T-helper 17 cell (primary cell): ENCODE measurements at places on chromosomes 7 and 10.

DNA sequence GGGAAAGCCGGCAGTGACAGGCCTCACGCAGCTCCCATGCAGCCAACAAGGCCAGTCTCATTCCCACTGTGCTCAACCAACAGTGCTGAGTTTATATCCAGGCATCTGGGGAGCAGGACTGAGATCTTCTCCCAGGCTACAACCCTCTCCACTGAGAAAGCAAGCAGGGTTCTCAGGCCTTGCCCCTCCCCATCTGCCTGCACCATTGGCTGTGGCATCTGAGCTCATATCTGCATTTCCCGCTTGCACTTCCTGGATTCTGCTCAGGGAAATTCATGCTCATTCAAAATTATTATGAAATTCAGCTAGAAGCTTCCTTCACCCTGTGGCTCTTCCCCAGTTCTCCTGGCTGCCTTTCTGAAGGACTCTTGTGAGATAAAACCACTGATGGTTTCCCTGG, 1029.0 kb downstream of the GRM8 start:
- no peaks in the 10 kb centered on the region for H3K36me3 ChIP-seq
- no peak overlapping the region for H3K27ac ChIP-seq
- H3K27me3 ChIP-seq = no peaks in the 10 kb centered on the region
- no peaks in the 10 kb centered on the region for H3K4me1 ChIP-seq
- H3K4me3 ChIP-seq = no peak overlapping the region

DNA sequence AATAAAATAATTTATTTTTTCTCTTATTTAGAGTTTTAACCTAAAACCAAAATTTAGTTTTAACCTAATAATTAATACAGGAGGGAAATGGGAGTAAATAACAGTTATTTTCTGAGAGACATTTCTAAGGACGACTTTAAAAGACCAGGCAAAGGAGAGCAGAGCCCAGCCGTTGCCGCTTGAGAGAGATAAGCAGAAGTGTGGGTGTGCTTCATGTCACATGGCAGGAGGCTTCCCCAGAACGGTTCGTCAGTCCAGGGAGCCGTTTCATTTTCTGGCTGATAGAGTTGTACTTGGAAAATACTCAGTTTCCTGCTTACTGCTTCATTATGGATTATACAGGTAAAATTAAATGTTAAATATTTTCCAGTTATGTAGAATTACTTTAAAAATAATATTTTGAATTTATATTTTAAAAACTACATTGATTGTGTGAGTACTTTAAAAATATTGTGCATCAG, 61.4 kb downstream of the ST7 start:
- H3K4me1 ChIP-seq = peaks cover 37% of the 10 kb centered on the region
- DNase-seq = no peak
- H3K27me3 ChIP-seq = peaks cover 18% of the 10 kb centered on the region
- no peak overlapping the region for H3K27ac ChIP-seq
- H3K36me3 ChIP-seq = no peaks in the 10 kb centered on the region
- H3K4me3 ChIP-seq = no peak overlapping the region

GRCh38 chr10:76336213-76336963, 905.0 kb downstream of the LRMDA start:
- H3K4me3 ChIP-seq = no peak overlapping the region
- no peaks in the 10 kb centered on the region for H3K4me1 ChIP-seq
- H3K36me3 ChIP-seq = no peaks in the 10 kb centered on the region
- H3K27me3 ChIP-seq = no peaks in the 10 kb centered on the region

DNA sequence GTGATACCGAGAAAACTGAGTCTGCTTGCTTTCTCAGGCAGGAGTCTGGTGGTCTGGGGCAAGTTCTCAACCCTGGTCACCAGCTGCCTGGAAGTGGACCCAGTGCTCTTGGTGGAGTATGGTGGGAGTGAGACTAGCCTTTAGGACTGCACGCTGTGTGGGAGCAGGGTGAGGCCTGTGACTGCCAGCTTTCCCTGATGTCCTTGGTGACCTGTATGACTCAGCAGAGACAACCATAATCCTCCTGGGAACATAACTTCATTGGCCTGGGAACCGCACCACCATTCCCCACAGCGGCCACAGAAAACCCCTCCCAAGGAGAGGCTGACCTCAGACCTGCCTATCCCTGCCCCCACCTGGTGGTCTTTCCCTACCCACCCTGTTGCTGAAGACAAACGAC, 139.5 kb upstream of the CHRM2 start:
- H3K27ac ChIP-seq = no peak overlapping the region
- no peaks in the 10 kb centered on the region for H3K27me3 ChIP-seq
- no peak overlapping the region for H3K4me3 ChIP-seq
- no peaks in the 10 kb centered on the region for H3K4me1 ChIP-seq
- no peak for DNase-seq
- no peaks in the 10 kb centered on the region for H3K36me3 ChIP-seq

DNA sequence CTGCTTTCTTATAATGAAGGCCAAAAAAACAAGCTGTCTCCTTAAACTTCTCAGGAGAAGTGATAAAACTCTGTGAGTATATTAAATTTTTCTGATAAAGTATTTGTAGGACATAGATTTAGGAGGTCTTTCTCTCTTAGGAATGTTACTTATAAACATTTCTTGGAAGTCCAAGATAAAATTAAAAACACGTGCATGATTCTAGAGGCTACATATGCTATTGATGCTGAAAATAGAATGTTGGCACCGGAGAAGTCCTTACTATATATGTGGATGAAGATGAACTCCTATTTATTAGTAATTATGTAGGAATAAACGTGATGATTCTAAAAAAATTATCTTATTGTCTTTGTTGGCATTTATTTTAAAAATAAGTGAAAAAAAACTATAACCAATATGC, 241.3 kb upstream of the LRRTM3 start:
- H3K4me1 ChIP-seq = no peaks in the 10 kb centered on the region
- no peak overlapping the region for H3K4me3 ChIP-seq
- no peak for DNase-seq
- H3K27me3 ChIP-seq = no peaks in the 10 kb centered on the region
- H3K36me3 ChIP-seq = no peaks in the 10 kb centered on the region

DNA sequence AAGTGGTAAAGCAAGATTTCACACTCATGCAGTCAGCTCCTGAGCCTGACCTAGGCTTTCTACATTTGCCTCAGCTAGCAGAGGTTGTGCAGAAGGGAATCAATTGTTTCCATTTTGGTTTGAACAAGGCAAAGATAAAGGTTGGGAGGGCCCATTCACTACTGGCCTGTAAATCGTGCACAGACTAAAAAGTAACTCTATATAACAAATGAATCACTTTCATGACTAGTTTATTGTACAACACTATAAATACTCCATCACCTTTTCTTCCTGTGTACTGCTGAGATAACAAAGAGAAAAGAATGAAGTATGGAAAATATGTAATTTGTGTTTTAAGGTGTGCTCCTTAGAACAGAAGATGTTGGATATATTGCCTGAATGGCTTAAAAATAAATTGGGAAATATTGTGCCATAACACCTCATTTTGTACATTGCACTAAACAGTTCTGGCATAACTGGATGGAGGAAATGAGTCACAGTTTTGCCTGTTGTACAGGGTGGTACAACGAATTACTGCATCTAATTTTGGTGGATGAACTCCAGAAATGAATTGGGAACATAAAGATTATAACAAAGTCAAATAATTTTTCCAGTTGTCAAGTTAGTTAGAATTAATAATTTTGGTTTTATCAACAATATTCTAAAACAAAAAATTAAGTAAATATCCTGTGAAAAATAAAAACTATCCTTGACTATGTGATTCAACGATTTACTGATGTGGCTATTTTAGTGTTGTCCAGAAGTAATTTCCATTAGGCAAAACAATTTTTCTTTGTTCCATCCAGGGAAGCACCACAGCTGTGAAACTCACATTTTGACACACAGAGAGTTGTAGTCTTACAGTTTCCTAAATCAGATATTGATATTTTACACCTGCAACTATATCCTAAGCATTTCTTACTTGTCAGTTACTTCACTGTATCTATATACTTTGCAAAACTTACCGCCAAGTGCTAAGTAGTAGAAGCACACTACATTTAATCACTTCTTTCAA, 18.0 kb downstream of the SEMA3C start:
- no peaks in the 10 kb centered on the region for H3K4me1 ChIP-seq
- no peak for DNase-seq
- no peaks in the 10 kb centered on the region for H3K27me3 ChIP-seq
- no peak overlapping the region for H3K4me3 ChIP-seq
- H3K27ac ChIP-seq = no peak overlapping the region
- H3K36me3 ChIP-seq = no peaks in the 10 kb centered on the region

DNA sequence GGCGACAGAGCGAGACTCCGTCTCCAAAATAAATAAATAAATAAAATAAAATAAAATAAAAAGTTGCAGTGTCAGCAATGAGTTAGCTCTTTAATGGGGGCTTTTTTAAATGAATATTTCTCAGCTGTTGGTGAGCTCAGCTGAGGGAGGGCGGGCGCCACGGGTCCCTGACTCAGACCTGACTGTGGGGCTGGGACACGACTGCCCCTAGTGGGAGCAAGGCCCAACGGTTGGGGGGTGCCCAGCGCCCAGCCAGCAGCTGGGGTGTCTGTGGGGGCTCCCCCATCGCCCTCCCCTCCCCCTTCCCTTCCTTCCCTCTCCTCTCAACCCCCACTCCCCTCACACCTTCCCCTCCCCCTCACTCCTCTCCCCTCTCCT, 46.6 kb downstream of the PWWP2B start:
- H3K4me1 ChIP-seq = peaks cover 28% of the 10 kb centered on the region
- H3K4me3 ChIP-seq = peak overlapping the region; percentile 59
- H3K27ac ChIP-seq = no peak overlapping the region
- DNase-seq = peak; percentile 52
- H3K27me3 ChIP-seq = no peaks in the 10 kb centered on the region

- H3K4me1 ChIP-seq = no peaks in the 10 kb centered on the region
- H3K27ac ChIP-seq = no peak overlapping the region
- H3K27me3 ChIP-seq = no peaks in the 10 kb centered on the region
- no peak for DNase-seq
- H3K4me3 ChIP-seq = no peak overlapping the region
- no peaks in the 10 kb centered on the region for H3K36me3 ChIP-seq
These were observed 262.2 kb upstream of the TCERG1L start for GRCh38 chr10:131573707-131574106.

DNA sequence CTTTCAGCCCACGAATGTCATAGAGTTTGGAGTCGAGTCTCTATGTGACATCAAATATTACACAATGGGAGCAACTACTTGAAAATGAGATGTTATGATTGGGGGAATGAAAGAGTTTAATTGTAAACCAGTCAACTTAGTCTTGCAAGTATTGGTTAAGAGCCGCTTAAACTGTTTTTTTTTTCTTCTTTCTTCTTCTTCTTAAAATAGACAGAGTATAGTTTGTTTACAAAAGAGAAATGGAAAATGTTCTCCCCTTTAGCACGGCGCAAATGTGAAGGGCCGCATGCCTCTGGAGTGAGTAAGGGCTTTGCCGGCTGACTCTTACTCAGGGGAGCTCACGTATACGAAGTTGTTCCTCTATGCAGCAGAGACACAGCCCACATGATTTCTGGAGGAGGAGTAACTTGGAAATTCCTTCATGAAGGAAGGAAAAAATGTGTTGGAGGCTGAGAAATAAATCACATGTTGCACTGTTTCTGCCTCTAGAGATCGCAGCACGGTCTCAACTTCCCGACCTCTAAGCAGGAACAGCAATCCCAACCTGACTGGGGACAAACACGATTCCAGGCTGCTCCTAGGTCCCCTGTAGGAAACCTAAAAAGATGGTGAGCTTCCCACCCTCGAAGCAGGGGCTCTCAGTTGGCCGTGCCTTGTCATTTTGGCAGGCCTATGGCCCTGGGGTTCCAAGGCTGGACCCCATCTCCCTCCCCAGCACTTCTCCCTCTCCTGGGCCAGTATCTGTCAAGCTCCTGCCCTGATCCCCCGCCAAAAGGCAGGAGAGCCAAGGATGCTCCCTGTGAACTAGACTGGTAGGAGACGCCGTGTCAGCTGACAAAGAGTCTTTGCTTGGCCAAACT, 44.8 kb downstream of the MYOF start:
- no peak overlapping the region for H3K4me3 ChIP-seq
- DNase-seq = no peak
- H3K36me3 ChIP-seq = no peaks in the 10 kb centered on the region
- H3K27me3 ChIP-seq = peaks cover 7% of the 10 kb centered on the region
- H3K27ac ChIP-seq = no peak overlapping the region

GRCh38 chr7:84258628-84259027, 64.0 kb upstream of the SEMA3A start:
- H3K4me1 ChIP-seq = no peaks in the 10 kb centered on the region
- H3K27ac ChIP-seq = no peak overlapping the region
- H3K27me3 ChIP-seq = no peaks in the 10 kb centered on the region
- no peak overlapping the region for H3K4me3 ChIP-seq
- no peaks in the 10 kb centered on the region for H3K36me3 ChIP-seq
- no peak for DNase-seq

DNA sequence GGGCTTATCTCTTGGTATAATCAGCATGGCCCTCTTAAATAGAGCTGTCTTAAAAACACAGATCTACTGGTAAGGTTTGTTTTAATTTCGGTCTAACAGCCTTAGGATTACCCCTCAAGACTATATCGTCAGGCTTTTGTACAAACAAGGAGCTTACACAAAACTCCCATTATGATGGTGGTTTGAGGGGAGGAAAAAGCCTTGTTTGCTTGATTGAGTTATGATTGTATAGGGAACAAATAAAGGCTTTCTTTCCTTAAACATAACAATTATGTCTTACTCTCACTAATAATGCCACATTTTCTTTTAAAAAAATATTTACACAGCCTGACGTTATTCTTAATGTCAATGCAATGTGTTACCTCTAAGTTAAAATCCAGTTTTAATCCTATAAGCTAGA, 188.8 kb upstream of the TCF7L2 start:
- H3K4me3 ChIP-seq = no peak overlapping the region
- H3K27ac ChIP-seq = no peak overlapping the region
- peaks cover 6% of the 10 kb centered on the region for H3K4me1 ChIP-seq

DNA sequence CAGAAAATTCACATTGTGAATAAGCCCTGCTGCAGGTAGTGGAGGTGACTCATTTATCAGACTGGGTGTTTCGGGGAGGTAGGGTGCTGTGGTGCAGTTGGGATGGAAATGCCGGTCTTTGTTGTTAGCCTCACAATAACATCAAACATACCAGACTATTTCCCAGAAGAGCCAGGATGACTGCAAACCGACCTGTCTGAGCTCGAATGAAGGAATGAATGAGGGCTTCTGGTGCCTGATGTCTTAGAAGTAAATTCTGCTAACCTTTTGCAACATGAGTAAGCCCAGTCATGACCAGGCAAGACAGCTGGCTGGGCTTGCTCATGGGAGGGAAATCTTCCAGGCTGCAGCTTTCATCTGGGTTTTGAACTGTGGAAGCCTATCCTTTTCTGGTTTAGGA, 2.4 kb upstream of the VDAC2 start:
- no peak for DNase-seq
- peaks cover 24% of the 10 kb centered on the region for H3K4me1 ChIP-seq
- no peaks in the 10 kb centered on the region for H3K27me3 ChIP-seq
- peak overlapping the region; percentile 57 for H3K27ac ChIP-seq
- H3K36me3 ChIP-seq = peaks cover 2% of the 10 kb centered on the region

- H3K27ac ChIP-seq = no peak overlapping the region
- peaks cover 11% of the 10 kb centered on the region for H3K4me1 ChIP-seq
- DNase-seq = no peak
- peaks cover 5% of the 10 kb centered on the region for H3K36me3 ChIP-seq
- no peak overlapping the region for H3K4me3 ChIP-seq
- H3K27me3 ChIP-seq = peaks cover 57% of the 10 kb centered on the region
These were observed 445.1 kb upstream of the ZMIZ1 start for GRCh38 chr10:78623578-78624215.
